Transverse colon (tissue), 4 donors: ENCODE measurements at places on chromosomes 1 and 21.

- H3K27me3 ChIP-seq, result no peaks in the 10 kb centered on the region
- no peaks in the 10 kb centered on the region for H3K36me3 ChIP-seq
- no peak overlapping the region for H3K4me3 ChIP-seq
- DNase-seq, result no peak
- H3K4me1 ChIP-seq, result no peaks in the 10 kb centered on the region
Measured at GRCh38 chr1:114075105-114075504, 78.6 kb downstream of the SYT6 start.

GRCh38 chr1:7755448-7755847, 15.6 kb upstream of the VAMP3 start:
- no peaks in the 10 kb centered on the region for H3K27me3 ChIP-seq
- DNase-seq, result no peak
- H3K4me1 ChIP-seq, result no peaks in the 10 kb centered on the region
- no peak overlapping the region for H3K4me3 ChIP-seq
- H3K36me3 ChIP-seq, result no peaks in the 10 kb centered on the region
- H3K27ac ChIP-seq, result no peak overlapping the region

- H3K4me3 ChIP-seq, result no peak overlapping the region
- no peak for DNase-seq
- no peaks in the 10 kb centered on the region for H3K4me1 ChIP-seq
- no peak overlapping the region for H3K27ac ChIP-seq
- H3K27me3 ChIP-seq, result peaks cover 9% of the 10 kb centered on the region
Measured at GRCh38 chr1:29412591-29412990, 176.3 kb downstream of the PTPRU start.

- H3K27ac ChIP-seq, result peak overlapping the region; percentile 91
- H3K27me3 ChIP-seq, result no peaks in the 10 kb centered on the region
- no peaks in the 10 kb centered on the region for H3K36me3 ChIP-seq
- peaks cover 44% of the 10 kb centered on the region for H3K4me1 ChIP-seq
- DNase-seq, result no peak
- peak overlapping the region; percentile 88 for H3K4me3 ChIP-seq
Measured at GRCh38 chr1:219173434-219173757, 282 bp upstream of the LYPLAL1 start.

DNA sequence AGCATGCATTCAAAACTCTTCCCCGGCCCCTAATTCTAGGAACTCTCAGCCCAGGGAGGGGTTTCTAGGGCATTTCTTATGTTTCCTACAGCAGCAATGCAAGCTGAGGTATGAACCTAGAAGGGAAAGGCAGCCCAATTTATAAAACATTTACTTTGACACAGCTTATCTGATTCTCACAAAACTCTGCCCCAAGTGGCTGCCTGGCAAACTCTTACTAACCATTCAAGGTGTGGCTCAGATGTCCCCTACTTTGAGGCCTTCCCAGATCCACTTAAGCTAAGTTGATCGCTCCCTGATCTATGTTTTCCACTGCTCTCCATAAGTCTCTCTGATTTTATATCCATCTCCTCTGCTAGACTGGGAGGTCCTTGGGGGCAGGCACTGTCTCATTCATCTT, 35.4 kb downstream of the AK2 start:
- H3K36me3 ChIP-seq, result no peaks in the 10 kb centered on the region
- H3K4me3 ChIP-seq, result no peak overlapping the region
- no peaks in the 10 kb centered on the region for H3K27me3 ChIP-seq
- DNase-seq, result no peak
- H3K4me1 ChIP-seq, result peaks cover 3% of the 10 kb centered on the region
- H3K27ac ChIP-seq, result no peak overlapping the region

GRCh38 chr1:36802018-36802417, 232.3 kb downstream of the GRIK3 start:
- H3K4me3 ChIP-seq, result no peak overlapping the region
- H3K27me3 ChIP-seq, result no peaks in the 10 kb centered on the region
- DNase-seq, result no peak
- no peak overlapping the region for H3K27ac ChIP-seq
- no peaks in the 10 kb centered on the region for H3K4me1 ChIP-seq

DNA sequence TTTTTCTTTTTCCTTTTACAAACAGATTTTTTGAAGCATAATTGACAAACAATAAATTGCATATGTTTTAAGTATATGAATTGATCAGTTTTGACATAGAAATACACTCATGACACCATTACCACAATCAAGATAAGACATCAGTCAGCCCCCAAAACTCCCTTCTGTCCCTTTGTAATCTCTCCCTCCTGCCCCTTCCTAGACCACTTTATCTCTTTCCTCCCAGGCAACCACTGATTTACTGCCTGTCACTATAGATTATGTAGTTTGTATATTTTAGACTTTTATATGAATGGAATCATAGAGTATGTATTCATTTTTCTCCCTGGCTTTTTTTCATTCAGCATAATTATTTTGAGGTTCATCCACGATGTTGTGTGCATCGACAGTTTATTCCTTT, 6.9 kb upstream of the SYT14 start:
- no peak overlapping the region for H3K27ac ChIP-seq
- H3K4me3 ChIP-seq, result no peak overlapping the region
- H3K36me3 ChIP-seq, result no peaks in the 10 kb centered on the region
- H3K4me1 ChIP-seq, result no peaks in the 10 kb centered on the region
- H3K27me3 ChIP-seq, result peaks cover 7% of the 10 kb centered on the region

DNA sequence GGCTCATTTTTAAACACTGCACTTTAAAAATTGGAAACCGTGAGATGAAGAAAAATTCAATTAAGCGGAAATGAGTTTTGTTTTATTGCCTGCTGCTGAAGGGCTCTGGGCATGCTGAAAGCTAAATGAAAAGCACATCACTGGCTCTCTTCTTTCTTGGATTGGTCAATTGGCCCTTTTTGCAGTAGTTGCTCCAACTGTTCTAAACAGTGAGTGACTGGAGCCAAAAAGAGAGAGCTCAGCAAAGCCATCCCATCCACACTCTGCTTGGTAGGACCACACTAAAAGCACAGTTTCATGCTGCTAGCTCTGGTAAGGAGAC, 48.1 kb downstream of the LHX4 start:
- no peak overlapping the region for H3K27ac ChIP-seq
- H3K4me1 ChIP-seq, result no peaks in the 10 kb centered on the region
- H3K36me3 ChIP-seq, result no peaks in the 10 kb centered on the region
- DNase-seq, result no peak

DNA sequence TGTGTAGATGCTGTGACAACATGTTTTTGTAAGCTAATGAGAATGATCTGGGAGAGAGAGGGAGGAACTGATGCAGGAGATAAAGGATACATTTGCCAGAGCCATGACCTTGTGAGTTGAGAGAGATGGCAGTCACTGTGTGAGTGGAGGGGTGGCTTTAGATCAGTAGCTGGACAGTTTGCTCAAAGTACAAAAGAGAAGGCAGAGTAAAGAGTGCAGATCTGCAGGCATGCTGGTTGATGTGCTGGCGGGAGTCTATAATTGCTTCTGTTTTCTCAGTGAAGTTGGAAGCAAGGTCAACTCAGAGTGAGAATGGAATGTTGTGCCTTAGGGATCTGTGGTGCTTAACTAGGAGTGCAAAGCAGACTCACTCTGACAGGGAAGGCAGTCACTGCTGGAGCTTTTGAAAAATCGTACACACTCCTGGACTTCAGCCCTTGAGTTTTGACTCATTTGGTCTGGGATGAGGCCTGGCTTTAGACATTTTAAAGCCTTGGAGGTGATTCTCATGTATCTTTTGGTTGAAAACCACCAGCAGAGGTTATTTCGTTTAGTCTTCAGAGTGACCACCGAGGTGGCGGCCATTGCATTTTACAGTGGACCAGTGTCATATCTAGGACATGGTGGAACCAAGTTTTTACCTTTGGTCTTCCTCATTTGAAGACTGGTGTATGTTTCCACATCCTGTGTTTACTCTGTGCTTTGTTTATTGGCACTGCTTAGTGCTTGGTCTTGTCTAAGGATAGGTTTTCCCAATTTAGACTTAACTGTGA, 49.6 kb downstream of the MTR start:
- H3K27ac ChIP-seq, result peak overlapping the region; percentile 41
- H3K27me3 ChIP-seq, result no peaks in the 10 kb centered on the region
- H3K4me3 ChIP-seq, result no peak overlapping the region
- no peaks in the 10 kb centered on the region for H3K36me3 ChIP-seq
- no peak for DNase-seq
- peaks cover 15% of the 10 kb centered on the region for H3K4me1 ChIP-seq

- H3K27ac ChIP-seq, result no peak overlapping the region
- no peaks in the 10 kb centered on the region for H3K27me3 ChIP-seq
- DNase-seq, result no peak
Measured at GRCh38 chr1:215256936-215257679, 174.6 kb downstream of the KCNK2 start.

- H3K4me1 ChIP-seq, result no peaks in the 10 kb centered on the region
- no peaks in the 10 kb centered on the region for H3K27me3 ChIP-seq
- no peak overlapping the region for H3K27ac ChIP-seq
- no peaks in the 10 kb centered on the region for H3K36me3 ChIP-seq
- H3K4me3 ChIP-seq, result no peak overlapping the region
- DNase-seq, result no peak
Measured at GRCh38 chr1:105005594-105006195, 1256.0 kb downstream of the AMY1C start.

- no peaks in the 10 kb centered on the region for H3K27me3 ChIP-seq
- H3K4me3 ChIP-seq, result no peak overlapping the region
- H3K4me1 ChIP-seq, result peaks cover 22% of the 10 kb centered on the region
- H3K27ac ChIP-seq, result peak overlapping the region; percentile 7
- no peak for DNase-seq
- no peaks in the 10 kb centered on the region for H3K36me3 ChIP-seq
Measured at GRCh38 chr1:39142401-39143060, 62.0 kb upstream of the MACF1 start.

DNA sequence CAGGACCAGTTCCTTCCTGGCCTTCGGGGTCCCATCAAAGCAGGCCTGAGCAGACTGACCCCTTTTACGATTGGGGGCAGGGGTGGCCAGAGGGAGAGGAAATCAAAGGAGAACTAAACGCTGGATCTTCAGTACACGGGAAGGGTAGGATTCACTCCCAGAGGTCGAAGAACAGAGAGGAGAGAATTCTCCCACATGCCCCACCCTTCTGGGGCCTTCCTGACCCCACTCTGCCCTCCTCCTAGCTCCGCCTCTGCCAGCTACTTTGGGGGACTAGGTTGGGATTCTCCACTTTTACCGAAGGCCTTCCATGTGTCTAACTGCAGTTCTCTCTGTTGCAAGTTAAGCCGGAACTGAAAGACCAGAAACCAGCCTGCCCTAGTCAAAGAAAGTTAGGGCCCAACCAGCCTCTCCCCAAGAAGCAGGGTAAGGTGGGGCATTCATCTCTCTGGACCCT, 654 bp upstream of the ARHGEF2 start:
- H3K4me3 ChIP-seq, result peak overlapping the region; percentile 72
- H3K27ac ChIP-seq, result peak overlapping the region; percentile 96
- peak; percentile 47 for DNase-seq

GRCh38 chr1:210264496-210265380, 32.1 kb downstream of the SERTAD4 start:
- no peaks in the 10 kb centered on the region for H3K36me3 ChIP-seq
- H3K4me1 ChIP-seq, result peaks cover 7% of the 10 kb centered on the region
- DNase-seq, result no peak
- no peak overlapping the region for H3K27ac ChIP-seq
- no peaks in the 10 kb centered on the region for H3K27me3 ChIP-seq

- no peaks in the 10 kb centered on the region for H3K36me3 ChIP-seq
- no peak overlapping the region for H3K4me3 ChIP-seq
- no peak for DNase-seq
- H3K27ac ChIP-seq, result no peak overlapping the region
- H3K4me1 ChIP-seq, result no peaks in the 10 kb centered on the region
Measured at GRCh38 chr1:224519874-224520273, 85.3 kb upstream of the WDR26 start.

- no peaks in the 10 kb centered on the region for H3K4me1 ChIP-seq
- no peaks in the 10 kb centered on the region for H3K27me3 ChIP-seq
- no peak overlapping the region for H3K4me3 ChIP-seq
- H3K27ac ChIP-seq, result no peak overlapping the region
- no peaks in the 10 kb centered on the region for H3K36me3 ChIP-seq
- no peak for DNase-seq
Measured at GRCh38 chr1:57683037-57683942, 259.4 kb upstream of the DAB1 start.

DNA sequence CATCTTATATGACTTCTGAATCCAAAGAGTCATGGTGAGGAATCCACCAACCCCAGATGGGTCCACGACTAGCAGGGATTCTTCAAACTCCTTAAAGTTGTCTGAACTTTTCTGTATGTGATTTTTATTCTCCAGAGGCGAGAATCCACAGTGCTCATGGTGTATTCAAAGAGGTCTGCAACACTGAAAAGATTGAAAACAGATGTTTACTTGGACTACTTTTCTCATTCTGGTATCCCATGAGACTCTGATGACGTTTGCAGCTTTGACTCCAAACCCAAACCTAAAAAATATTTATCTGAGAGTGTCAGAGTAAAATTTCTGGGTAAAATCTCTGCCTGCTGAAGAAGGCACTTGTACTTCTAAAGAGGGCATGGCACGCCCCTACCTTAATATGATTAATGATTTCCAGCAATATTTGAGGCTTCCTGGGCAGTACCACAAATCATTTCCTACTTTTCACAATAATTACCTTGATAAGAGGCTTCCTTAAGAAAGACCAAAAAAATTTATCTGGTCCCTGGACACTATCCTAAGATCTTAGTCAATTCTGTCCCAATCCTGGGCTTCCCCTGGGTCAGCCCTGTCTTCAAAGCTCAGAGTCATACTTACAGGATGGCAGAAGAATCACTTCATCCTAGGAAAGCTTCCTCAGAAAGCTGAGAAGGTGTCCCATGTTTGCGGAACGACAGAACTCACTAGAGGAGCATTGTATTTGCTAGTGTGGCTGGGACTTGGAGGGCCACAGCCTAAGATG, 76.5 kb upstream of the MAP10 start:
- DNase-seq, result no peak
- no peaks in the 10 kb centered on the region for H3K27me3 ChIP-seq
- no peaks in the 10 kb centered on the region for H3K36me3 ChIP-seq
- no peak overlapping the region for H3K27ac ChIP-seq
- H3K4me1 ChIP-seq, result no peaks in the 10 kb centered on the region

DNA sequence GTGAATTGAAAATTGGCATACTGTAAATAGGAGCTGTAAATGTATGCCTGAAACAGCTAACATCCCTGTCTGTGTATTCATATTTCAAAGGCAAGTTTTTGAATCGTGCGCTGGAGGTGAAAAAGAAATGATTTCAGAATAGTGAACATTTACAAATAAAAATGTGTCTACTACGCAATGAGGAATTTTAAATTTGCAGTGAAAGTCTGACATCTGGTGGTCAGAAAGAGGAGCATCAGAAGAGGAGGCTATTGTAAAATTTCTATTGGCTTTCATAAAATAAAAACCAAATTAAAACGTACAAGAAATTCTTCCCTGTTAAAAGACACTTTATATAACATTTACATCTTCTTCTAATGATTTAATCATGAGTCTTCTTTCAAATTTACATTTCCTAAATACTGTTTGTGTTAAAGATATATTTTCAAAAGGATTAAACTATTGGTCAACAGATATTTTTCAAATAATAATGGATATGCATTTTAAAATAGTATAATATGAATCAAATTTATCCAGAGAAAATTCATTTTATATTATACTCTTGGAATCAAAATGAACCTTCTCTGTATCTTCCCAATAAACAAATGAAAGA, 113.7 kb upstream of the RRP15 start:
- H3K27me3 ChIP-seq, result peaks cover 55% of the 10 kb centered on the region
- no peak overlapping the region for H3K4me3 ChIP-seq
- no peaks in the 10 kb centered on the region for H3K4me1 ChIP-seq
- no peak overlapping the region for H3K27ac ChIP-seq
- H3K36me3 ChIP-seq, result no peaks in the 10 kb centered on the region
- DNase-seq, result no peak

GRCh38 chr1:9230869-9231533, 3.6 kb upstream of the H6PD start:
- H3K36me3 ChIP-seq, result no peaks in the 10 kb centered on the region
- DNase-seq, result no peak
- no peak overlapping the region for H3K27ac ChIP-seq
- H3K4me3 ChIP-seq, result no peak overlapping the region
- H3K4me1 ChIP-seq, result peaks cover 13% of the 10 kb centered on the region
